ENCODE measurements at places on chromosomes 13 and 19. TPM values are rescaled to one million over a fixed set of nuclear protein-coding genes. Genes with fewer than 3 reads are reported as not detected.

Gene GFY
- total RNA-seq: not detected

GRCh38 chr19:2081873-2082810 is 14.0 kb downstream of the MOB3A start:
- DNase-seq: no peak

Gene CLIP3
- 5.0 TPM for total RNA-seq

Gene NFIX
- total RNA-seq: 10.0 TPM

DNA sequence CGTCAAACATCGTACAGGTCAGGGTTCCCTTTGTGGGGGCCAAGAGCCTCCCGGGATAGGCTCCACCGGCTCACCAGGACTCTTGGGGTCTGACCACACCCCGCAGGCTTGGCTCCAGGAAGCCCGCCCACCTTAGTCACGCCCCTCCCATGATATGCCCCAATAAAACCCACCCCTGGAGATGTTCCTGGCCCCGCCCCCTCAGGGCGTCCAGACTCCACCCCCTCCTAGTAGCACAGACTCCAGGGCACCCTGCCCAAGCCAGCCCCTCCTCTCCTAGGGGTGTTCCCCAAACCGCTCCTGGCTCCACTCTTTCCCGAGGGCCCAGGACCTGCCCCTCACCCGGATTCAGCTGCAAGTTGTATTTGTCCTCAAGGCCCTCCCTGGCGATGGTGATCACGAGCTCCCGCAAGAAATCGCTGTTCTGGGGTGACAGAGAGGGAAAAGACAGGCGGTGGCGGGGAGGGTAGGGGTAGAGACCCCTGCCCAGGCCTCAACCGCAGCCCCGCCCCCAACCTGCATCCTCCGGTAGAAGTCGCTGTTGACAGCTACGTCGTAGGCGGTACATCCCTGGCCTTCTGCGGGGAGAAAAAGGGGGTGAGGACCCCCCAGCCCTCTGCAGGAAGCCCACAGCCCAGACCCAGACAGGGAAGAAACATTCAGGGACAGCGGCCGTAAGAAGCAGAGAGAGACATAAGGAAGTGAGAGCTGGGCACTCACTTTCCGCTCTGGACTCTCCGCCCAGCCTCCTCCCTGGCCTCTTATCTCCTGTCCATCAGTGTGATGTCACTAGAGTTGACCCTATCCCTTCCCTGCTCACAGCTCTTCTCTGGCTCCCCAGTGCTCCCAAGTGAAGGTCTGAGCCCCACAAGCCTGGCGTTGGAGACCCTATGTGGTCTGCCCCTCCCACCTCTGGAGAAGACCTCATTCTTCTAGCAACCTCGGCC is 3.9 kb downstream of the PIH1D1 start:
- DNase-seq: peak; percentile 8

Gene VSTM2B
- total RNA-seq: not detected

- DNase-seq: peak; percentile 13
Observed at GRCh38 chr19:52343548-52343947, 7.5 kb downstream of the ZNF610 start.

Gene GPR4
- total RNA-seq: not detected

DNA sequence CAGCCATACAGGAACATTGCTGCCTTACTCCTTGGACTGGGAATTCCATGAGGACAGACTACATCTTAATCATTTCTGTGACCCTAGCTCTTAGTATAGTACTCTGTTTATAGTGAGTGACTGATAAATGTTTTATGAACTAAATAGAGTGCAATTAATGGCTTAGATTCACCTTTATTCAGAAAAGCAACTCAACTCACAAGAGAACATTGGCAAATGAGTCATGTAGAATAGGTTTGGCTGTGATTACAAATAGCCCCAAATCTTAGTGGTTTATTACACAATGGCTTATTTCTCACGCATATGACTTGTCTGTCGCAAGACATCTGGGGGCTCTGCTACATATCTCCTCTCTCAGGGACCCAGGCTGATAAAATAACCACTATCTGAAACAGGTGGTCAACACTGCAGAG is 121.6 kb upstream of the KL start:
- peak; percentile 74 for DNase-seq

DNA sequence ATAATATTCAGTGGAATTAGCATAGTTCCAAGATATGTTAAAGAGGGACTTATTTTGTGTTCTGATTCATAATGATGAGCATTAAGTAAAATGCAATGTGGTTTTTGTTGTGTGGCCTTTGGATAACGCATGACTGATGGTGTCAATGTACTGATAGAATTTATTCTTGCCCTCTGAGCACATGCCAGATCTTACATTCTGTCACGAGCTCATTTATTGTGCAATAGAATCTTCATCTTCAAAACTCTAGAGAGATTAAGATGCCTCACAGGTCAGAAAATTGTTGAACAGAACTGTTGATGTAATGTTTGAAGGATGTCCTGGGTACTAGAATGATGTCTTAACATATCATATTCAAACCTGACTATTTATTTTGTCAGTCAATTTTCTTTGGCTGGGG is 148.0 kb upstream of the HTR2A start:
- no peak for DNase-seq

DNA sequence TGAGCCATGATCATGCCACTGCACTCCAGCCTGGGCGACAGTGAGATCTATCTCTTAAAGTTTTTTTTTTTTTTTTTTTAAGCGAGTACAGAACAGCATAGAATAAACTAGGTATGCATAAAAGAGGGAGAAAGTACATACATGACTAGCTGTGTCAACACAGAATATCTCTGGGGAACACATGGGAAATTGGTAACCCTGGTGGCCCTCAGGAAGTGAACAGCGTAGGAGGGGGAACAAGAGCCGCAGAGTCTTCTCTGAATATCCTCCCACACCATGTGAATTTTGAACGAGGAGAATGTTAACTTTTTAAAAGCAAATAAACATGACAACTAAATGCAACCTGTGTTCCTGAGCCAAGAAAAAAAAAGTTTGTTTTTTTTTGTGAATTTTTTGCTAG is 15.2 kb downstream of the PHLDB3 start:
- DNase-seq: no peak

Gene SIGLEC5
- not detected for total RNA-seq

- DNase-seq: no peak
Observed at GRCh38 chr19:29299416-29300380, 86.7 kb upstream of the UQCRFS1 start.

- DNase-seq: no peak
Observed at GRCh38 chr19:3494559-3494958, 5.9 kb downstream of the DOHH start.

Gene ZNF625
- total RNA-seq: 16.7 TPM

GRCh38 chr19:51737924-51738323 is 13.8 kb downstream of the FPR1 start:
- DNase-seq: no peak

DNA sequence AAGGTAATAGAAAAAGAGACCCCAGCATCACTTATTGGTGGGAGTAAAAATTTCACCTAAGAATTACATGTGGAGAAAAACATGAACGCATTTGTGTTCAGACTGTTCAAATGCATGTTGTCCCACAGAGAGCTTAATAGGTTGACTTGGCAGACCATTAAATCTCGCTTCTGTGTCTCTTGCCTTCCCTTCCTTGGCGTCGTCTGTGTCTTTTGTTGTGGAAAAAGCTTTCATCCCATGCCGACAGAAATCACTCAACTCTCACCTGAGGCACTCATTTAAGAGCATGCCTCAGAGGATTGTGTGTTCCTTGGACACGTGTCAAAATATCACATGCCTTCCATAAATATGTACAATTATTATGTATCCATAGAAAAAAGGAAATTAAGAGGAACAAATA is 24.4 kb upstream of the CACNA1A start:
- no peak for DNase-seq

GRCh38 chr19:36100476-36100875 is 10.5 kb upstream of the OVOL3 start:
- DNase-seq: no peak

DNA sequence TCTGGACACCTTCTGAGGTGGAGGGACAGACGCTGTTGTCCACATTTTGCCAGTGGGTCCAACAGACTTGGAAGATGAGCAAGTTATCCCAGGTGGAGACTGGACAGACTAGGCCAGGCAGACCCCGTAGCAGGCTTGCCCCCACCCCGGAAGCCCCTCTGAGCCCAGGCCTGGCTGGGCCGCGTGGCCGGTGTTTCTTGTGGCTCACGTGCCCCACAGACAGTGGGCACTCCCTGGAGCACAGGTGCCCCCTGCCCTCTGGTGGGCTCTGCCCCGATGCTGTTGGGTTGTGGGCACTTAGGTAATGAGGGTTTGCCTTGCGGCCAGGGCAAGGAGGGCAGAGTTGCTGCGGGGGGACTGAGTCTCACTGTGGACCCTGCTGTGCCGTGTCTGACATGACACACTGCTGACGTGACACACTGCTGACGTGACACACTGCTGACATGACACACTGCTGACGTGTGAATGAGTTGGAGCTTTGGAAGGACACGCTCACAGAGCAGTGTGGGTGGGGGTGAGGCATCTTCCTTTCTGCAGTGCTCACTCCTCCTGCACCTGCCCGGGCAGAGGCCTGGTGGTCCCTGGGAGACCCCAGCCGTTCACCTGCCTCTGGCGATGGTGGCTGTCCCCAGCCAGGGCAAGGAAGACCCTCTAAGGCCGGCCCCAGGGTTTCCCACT is 25.1 kb downstream of the DOT1L start:
- peak; percentile 86 for DNase-seq

Gene SUGT1
- 41.4 TPM for total RNA-seq

- no peak for DNase-seq
Observed at GRCh38 chr19:1445932-1446712, 3.8 kb upstream of the APC2 start.

- DNase-seq: no peak
Observed at GRCh38 chr13:48038761-48039160, 1.2 kb downstream of the NUDT15 start.

DNA sequence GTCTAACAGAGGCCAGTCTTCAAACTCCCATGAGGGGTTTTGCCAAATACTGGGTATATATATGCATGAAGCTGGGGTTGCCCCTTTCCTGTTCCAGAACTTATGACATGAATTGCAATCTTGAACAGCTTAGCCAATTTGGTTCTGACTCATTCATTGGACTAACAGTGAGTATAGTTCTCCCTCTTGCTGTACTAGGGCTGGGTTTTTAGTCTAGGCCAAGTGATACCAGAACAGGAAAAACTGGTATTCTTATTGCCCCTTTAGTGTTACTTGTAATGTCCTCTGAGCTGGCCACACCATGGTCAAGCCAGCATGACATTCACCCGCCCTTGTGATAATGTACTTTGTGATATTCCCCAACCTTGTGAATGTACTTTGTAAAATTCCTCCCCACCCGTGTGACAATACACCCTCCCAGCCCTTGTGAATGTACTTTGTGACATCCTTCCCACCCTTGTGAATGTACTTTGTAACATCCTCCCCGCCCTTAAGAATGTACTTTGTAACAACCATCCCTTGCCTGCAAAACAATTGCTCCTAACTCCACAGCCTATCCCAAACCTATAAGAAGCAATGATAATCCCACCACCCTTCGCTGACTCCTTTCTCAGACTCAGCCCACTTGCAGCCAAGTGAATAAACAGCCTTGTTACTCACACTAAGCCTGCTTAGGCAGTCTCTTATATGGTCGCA is 26.9 kb downstream of the ZNF846 start:
- DNase-seq: peak; percentile 1

DNA sequence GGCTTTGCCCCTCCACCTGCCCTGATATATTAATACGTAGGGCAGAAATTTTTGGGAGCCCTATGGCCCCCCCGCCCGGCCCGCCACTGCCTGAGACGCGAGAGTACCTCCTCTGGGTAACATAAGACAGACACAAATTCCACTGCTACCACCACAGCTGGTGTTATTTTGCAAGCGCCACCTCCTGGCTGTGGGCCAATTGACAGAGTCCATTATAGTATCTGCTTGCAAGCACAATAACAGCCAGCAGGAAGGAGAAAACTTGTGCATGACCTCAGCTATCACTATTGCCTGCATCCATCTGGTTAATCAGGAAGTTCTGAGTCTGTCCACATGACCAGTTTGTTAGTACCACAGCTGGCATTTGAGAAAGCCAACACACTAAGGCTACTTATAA is 25.3 kb upstream of the OR10H2 start:
- no peak for DNase-seq

GRCh38 chr19:42285541-42285941 is 16.4 kb upstream of the PRR19 start:
- DNase-seq: no peak

GRCh38 chr13:22062478-22063205 is 391.8 kb downstream of the FGF9 start:
- peak; percentile 63 for DNase-seq

Gene SHD
- not detected for total RNA-seq

GRCh38 chr19:14363183-14364097 is 17.8 kb upstream of the ADGRE5 start:
- DNase-seq: peak; percentile 42

Gene ZNF492
- 1.4 TPM for total RNA-seq

DNA sequence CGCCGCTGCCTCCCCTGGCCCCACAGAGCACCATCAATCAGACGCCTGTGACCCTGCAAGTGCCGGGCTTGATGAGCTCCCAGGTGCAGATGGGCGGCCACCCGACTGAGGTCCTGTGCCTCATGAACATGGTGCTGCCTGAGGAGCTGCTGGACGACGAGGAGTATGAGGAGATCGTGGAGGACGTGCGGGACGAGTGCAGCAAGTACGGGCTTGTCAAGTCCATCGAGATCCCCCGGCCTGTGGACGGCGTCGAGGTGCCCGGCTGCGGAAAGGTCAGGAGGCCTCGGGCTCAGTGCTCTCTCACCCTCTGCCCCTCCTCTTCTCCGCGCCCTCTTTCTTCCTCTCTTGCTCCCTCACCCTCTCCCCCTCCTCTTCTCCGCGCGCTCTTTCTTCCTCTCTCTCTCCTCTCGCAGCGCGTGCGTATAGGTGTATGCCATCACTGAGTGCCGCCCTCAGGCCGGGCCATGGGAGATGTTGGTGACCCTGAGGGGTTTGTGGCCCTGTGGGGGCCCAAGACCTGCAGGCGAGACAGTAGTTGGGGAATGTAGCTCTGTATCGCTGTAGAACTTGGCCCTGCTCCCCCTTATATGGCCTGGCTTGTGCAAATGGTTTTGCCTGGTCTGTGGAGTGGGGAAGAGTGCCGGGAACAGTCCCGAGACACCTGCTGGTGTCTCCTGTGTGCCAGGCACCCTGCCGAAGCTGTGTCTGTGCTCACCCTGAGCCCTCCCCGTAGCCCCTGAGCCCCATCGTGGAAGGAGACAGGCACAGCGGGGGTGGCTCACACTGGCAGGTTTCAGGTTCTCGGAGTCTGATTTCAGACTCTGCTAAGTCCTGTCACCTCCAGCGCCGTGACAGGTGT is 5.4 kb upstream of the EPN1 start:
- no peak for DNase-seq

- DNase-seq: no peak
Observed at GRCh38 chr13:69291292-69291906, 816.2 kb upstream of the ATXN8OS start.

GRCh38 chr13:83281654-83282053 is 600.6 kb downstream of the SLITRK1 start:
- DNase-seq: no peak

Data from IMR-90 (cell line).